ENCODE measurements at places on chromosomes 16 and 17. TPM values are rescaled to one million over a fixed set of nuclear protein-coding genes. Genes with fewer than 3 reads are reported as not detected.

DNA sequence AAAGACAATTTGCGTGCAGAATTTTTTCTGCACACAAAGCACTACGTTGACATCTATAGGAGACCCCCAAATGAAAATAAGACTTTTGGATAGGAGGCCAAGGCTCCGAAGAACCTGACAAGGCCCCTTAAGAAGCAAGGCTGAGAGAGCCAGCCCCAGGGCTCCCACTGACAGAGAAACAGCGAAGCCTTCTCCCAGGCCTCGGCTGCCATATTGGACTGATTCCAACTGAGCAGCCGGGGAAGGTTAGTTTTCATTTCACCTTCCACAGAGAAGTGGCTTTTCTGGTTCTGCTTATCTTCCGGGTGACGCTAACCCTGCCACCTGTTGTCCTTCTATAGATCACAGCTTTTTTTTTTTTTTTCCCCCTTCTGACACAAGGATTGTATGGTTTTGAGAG, 356.7 kb downstream of the SOX9 start:
- no peak for DNase-seq

DNA sequence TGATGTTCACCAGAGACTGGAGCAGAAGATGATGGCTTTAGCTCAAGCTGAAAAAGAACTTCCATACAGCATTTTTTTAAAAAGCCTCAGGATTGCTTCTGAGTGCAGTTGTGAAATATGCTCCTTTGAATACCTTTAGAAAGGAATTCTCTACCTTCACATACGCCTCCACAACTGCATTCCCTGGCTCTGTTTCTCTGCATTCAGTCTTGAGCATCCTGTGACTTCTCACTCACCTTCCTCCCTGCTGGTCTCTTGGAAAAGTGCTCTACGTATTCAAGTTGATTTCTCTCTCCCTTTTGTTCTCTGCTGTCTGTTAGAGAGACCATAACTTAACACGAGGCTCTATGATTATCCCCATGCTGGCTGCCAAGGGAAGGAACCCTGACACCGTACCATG, 34.5 kb downstream of the HS3ST2 start:
- no peak for DNase-seq

GRCh38 chr16:74888888-74889287, 96.0 kb downstream of the WDR59 start:
- DNase-seq, result no peak

GRCh38 chr17:5947701-5948180, 122.4 kb upstream of the WSCD1 start:
- DNase-seq, result no peak

DNA sequence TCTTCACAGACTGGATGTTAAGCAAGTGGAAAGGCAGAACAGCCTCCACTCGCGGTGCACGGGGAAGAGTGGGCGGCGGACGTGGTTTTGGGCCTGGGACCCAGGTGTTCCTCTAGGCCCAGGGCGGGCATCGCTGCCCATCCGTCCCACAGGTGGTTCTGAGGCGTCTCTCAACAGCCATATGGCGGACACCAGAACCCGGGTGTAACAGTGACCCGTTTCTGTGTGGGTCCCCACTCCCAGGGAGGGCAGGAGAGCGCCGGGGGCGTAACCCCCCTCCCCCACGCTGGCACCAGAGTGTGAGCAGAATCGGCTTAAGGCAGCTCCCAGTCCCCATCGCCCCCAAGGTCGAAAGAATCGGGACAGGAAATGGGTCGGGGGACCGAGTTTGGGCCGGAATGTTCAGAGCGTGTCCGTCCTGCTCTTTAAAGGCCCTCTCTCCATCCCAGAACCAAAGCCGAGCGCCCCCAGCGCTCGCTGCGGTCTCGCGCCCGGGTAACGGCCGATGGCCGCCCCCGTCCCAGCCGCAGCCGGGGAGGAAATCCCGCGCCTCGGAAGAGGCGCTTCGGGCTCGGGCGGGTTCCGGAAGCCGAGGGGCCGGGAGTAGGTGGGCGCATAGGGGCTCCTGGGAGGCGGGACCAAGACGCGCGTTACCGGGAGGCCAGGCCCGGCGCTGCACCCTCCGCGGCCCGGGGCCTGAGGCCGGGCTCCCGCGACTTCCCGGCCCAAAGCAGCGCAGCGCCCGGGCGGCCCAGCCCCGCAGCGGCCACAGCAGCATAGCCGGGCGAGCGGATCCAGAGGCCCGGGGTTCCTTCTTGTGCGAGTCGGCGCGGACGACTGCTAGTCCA, at the start of gene TK2:
Gene TK2 (minus strand): TSS at position 839 of the 848 bp plus-strand sequence. CDS start 61 bp downstream, at position 778.
- DNase-seq, result peak; percentile 46

DNA sequence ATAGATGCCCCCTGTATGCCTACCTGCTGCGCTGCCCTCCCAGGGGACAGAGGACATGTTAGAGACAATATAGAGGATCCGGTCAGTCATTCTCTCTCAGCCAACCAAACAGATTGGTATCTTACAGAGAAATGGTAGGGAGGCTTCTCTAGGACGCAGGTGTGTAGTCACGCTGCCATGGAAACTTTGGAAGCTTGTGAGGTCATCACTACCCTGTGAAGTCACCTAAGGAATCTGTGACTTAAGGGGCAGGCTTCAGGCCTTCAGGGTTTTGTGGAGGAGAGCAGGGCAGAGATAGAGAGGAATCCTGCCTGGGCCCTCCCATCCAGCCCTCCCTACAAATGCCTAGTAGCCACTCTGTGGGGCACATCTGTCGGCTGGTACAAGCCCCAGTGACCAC, at the start of gene DPEP2NB:
Gene DPEP2NB (minus strand): TSS at position 231 of the 400 bp plus-strand sequence. CDS start 141 bp downstream, at position 90.
- DNase-seq, result no peak

DNA sequence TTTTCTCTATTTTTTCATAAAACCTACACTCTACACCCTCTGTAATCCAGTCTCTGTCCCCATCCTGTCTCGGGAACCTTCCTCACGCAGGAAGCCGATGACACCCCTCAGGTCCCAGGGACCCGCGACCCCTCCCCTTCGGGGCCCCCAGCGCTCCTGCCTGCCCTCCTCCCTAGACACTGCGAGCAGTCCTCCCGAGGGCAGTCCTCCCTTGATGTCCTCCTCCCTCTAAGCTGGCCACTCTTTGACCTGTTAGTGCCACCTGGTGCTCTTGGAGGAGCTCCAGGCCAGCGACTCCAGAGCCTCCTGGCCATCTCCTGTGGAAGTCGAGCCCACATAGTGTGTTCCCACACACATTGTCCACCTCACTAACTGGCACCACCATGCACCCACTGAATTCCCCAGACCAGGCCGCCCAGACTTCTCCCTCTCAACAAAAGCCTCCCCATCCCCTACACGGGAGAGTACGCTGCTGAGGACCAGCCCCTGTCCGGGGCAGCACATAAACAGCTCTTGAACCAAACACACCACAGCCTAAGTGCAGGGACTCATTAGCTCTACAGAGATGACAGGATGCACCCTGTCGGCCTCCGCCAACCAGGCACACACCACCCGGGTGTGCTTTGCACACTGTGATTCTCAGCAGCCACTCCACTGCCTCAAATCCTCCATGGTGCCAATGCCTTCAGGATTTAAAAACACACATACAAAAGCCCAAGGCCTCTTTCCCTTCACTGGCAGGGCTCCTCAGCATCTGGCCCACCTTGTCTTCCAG, 9.3 kb downstream of the OSBPL7 start:
- DNase-seq, result no peak

DNA sequence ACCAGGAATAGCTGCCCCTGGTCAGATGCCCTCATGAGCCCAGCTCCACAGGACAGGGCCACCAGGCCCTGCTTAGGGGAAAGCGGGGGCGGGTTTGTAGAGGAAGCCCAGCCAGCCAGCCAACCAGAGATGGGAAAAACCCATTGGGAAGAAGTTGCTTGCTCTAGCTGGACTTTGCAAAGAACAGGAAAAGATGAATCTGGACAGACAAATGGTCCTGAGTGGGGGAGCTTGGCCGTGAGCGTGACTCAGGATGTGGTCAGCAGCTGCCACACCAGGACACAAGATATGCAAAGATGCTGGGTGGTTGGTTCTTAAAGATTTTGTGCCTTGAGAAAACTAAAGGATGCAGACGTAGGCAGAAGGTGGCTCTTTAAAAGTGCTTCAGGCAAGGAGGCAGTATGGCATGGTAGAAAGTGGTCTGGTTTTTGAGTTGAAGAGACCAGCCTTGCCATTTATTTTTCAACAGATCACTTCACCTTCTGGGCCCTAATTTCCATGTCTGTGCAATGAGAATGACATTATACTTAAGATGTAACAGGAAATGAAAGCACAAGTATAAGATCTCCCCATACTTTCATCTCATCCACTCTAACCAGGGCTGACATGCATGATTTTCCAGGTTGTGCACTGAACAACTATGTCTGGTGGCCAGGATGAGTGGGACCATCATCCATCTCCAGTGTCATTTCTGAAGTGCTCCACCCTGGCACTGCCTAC, 27.8 kb upstream of the HEATR6 start:
- DNase-seq, result no peak

GRCh38 chr17:45230787-45231480, 9.2 kb downstream of the FMNL1 start:
- no peak for DNase-seq

DNA sequence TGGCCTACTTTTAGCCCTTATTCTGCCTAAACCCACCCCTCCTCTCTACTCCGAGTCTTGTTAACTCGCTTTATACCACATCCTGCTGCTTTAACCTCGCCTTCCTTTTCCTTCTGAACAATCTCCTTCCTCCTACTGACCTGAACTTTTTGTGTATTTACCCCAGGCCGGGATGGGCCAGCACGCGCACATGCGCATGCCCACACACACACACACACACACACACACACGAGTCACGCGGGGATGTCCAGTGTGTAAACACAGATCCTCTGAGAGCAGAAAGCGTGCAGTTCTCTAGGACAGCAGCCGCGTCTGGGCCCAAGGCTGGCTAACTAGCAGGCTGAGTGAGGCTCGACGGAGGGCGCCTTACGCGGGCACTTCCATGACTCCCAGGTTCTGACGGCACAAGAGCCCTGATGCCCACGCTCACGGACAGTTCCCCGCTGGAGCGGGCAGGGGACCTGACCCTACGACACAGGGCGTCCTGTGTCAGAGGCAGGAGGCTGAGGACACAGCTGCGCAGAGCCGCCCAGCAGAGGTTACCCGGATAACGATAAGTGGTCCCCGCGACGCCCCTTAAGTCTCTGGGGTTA, 610 bp downstream of the PIK3R5 start:
- DNase-seq, result no peak

- DNase-seq, result no peak
Observed at GRCh38 chr17:5396612-5397011, 22.9 kb downstream of the NUP88 start.

GRCh38 chr16:90018297-90018651, 982 bp downstream of the DBNDD1 start:
- DNase-seq, result no peak

GRCh38 chr16:3020604-3021448, 658 bp downstream of the TNFRSF12A start:
- DNase-seq, result peak; percentile 87

The EIF1 gene
- 622 TPM for total RNA-seq

The ARL16 gene
- 42.1 TPM for total RNA-seq

The SRL gene
- total RNA-seq, result 0.09 TPM

The EDC4 gene
- total RNA-seq, result 110 TPM

The IKZF3 gene
- total RNA-seq, result not detected

The DNAI2 gene
- total RNA-seq, result not detected

The CA7 gene
- total RNA-seq, result not detected

The WFIKKN1 gene
- 42.8 TPM for total RNA-seq

Data from progenitor cell of endocrine pancreas (in vitro differentiated cells).